ENCODE measurements at places on chromosomes 6 and 20.

DNA sequence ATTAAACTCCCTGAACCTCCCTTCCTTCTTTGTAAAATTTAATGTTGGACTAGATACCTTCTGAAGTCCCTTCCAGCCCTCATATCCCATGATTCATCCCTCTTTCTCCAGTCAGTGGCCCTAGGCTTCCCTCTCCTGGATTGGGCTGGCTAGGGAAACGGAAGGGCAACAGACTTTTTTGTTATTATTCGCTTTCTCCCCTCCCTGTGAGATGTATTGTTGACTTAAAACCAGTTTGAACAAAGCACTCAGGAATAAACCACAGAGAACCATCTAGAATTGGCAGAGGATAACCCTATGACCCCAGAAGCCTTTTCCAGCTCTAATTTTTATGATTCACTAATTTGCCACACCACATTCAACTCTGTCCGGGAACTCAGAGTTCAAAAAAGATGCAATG lies 239.7 kb upstream of the SUPT3H start:
- no peak for DNase-seq

DNA sequence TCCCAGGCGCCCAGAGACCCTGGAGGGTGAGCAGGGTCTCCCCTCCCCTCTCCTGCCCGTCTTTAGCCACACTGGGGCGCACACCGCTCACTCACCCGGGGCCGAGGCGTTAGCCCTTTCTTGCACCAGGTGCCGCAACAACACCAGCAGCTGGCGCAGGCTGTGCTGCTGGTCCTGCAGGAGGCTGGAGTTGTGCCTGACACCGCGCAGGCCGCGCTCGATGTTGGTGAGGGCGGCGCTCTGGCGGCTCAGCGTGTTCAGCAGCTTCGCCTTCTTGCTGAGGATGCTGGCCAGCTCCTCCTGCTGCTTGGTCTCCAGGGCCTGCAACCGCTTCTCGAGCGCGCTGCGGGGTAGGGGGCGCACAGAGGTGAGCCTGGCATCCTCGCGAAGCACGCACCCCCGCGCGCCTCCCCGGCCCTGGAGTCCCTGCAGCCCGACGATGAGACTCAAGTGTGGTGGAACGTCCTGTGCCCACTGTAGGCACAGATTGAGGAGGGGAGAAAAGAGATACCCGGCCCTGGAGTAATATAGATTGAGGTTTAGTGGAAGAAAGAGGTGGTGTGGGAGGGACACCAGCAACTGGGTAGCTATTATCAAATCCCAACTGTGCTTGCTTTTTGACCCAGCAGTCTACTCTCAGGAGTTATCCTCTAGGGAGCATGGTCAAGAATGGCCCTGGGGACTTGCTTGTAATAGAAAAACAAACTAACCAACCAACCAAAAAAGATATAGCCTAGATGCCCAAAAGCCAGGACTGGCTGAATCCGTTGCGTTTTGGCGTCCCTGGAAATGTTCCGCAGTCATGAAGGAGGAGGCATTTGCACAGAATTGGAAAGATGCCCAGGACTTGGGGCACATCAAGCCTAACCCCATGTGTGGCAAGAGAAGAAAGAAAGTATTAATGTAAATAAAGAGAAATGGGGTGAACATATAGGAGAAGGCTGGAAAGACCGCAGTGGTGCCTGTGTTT lies 30.9 kb downstream of the ANGPT4 start:
- DNase-seq, result peak; percentile 66

DNA sequence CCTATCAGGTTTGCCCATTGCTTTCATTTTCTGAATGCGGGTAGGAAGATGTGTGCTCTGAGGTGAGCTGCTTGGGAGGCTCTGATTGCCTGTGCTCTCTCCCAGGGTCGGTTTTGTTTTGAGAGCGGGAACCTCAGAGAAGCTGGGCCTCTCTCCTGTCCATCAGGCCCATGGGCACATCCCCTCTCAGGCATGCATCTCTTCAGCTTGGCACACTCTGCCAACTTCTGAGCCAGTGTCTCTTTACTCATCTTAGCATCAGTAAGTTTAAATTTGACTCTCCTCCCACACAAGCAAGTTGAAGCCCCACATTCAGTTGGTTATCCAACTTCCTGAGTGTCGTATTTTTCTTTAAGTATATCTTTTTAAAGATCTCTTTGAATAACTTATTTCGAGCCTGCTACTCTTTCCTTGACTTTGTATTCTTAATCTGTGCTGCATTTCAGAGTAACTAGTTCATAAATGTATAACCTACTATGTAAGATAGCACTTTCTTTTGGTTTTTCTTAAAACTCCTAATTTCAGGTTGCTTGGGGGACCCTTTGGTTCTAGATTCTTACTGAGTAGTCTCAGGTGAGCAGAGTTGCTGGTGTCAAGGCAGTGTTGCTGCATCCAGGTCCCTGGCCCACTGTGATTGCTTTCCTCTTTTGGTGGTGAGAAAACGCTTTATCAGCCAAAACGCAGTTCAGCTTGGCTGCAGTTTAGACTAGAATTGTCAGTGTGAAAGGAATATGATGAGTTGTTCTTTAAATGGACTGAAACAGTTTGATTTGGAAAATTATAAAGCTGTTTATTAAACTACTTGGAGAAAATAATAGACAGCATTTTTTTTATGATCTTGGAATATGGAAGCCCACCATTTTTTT lies 54.8 kb downstream of the SNX9 start:
- no peak for DNase-seq

- no peak for DNase-seq
Observed at GRCh38 chr20:44724423-44725091, 9.4 kb downstream of the CCN5 start.

- DNase-seq, result no peak
Observed at GRCh38 chr6:135710042-135710441, 141.5 kb upstream of the PDE7B start.

DNA sequence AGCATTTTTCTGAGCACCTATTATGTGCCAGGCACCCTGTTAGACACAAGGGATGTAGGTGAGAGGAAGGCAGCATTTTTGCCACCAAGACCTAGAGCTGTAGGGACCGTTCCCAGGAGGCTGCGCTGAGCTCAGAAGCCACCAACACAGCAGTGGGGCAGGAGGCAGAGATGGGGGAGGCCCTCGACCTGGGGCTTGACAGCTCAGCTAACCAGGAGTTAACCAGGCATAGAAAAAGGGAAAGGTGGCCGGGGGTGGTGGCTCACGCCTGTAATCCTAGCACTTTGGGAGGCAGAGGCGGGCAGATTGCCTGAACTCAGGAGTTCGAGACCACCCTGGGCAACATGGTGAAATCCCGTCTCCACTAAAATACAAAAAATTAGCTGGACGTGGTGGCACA lies 29.5 kb downstream of the KIF25 start:
- DNase-seq, result no peak
